NCI-H510A (cell line): ENCODE measurements at places on chromosomes 3 and 15.

GRCh38 chr15:68843425-68844311, 23.0 kb upstream of the ANP32A start:
- DNase-seq, result no peak

GRCh38 chr15:100926258-100926657, 7.1 kb downstream of the LRRK1 start:
- no peak for DNase-seq

DNA sequence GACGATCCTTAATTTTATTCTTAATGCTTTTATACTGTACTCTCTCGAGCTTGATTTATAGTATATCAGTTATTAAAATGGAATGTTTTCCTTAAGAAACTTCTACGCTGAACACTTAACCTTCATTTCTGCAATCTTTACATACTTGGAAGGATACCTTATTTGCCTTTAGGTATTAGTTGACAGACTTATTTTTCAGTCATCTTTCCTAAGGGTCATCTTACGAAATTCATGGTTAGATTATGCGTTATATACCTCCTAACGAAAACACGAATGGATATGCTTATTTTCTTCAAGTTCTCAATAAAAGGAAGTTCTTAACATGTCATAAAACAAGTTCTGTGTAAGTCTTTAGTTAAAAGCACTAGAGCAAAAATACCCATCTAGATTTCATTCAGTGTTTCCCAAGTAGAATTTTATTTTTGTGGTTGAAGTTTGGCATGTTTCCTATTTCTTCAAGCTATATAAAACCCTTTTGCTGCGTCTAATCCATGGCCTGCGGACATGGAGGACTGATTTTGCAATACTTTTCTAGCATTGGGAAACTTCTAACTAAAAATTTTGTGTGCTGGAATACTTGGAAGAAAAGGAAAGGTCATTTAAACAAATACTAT, 231.3 kb downstream of the TP63 start:
- DNase-seq, result no peak

GRCh38 chr3:7371693-7372572, 511.0 kb downstream of the GRM7 start:
- no peak for DNase-seq

DNA sequence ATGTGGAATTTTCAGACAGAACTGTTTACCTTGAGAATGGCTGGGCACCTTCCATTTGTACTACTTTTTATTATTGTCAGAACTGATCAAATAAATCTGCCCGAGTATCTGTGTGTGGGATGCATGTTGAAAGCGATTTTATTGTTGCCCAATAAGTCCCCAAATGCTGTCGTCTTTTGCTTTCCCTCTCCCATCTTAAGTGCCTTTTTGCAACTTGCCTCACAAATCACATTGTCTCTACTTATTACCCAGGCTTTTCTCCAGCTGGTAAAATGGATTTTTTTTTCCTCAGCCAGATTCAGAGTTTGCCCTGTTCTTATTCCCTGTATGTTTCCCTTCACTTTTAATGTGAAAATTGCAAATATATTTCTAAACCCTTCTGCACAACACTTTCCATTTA, 163.1 kb downstream of the CNTN4 start:
- no peak for DNase-seq

GRCh38 chr3:39407773-39408492, 1.4 kb downstream of the RPSA start:
- no peak for DNase-seq

DNA sequence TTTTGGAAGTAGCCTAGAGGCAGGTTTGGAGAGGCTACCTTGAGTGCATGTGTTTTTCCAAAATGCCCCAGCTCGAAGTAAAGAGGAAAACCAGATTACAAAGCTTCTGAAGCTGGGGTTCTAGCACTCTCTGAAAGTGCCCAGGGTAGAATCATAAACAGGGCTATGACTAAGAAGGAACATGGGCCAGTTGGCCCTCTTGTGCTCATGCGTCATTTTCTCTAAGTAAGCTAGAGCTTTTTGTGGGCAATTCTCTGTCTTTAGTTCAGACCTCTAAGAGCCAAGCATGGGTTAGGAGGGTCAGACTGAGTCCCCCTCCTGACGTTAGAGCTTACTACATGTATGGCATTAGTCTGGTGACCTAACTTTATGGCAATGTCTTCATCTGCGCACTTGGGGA, 129.5 kb upstream of the UMPS start:
- DNase-seq, result no peak

- no peak for DNase-seq
These were observed 73.7 kb upstream of the WDR72 start for GRCh38 chr15:53833134-53833624.

GRCh38 chr3:157083824-157084223, 76.1 kb downstream of the CCNL1 start:
- no peak for DNase-seq

DNA sequence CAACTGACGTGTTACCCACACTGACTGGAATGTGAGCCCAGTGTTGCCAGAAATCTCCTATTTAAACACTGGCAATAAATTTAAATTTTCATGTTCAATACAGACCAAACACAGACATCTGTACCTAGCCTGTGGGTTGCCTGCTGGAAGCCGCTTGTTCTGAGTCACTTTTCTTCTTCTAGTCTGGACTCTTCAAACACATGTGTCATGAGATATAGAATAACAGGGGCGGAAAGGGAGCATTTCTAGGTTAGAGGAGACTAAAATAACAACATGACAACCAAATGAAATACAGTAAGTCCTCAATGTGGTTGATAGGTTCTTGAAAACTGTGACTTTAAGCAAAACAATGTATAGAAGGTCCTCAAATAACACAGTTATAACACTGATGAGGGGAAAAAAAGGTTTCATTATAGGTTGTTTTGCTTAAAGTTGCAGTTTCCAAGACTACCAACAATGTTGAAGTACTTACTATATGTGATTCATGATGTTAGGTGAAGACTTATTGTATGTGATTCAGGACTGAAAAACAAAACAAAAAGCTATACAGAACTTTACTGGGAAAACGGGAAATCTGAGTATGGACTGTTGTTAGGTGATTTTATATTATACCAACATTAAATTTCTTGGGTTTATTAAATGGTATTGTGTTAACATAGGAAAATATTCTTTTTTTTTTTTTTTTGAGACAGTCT, 63.1 kb downstream of the PRKAR2A start:
- no peak for DNase-seq

GRCh38 chr15:88108991-88109390, 147.5 kb downstream of the NTRK3 start:
- DNase-seq, result peak; percentile 16

GRCh38 chr15:41010345-41010744, 57.1 kb downstream of the CHAC1 start:
- DNase-seq, result no peak

DNA sequence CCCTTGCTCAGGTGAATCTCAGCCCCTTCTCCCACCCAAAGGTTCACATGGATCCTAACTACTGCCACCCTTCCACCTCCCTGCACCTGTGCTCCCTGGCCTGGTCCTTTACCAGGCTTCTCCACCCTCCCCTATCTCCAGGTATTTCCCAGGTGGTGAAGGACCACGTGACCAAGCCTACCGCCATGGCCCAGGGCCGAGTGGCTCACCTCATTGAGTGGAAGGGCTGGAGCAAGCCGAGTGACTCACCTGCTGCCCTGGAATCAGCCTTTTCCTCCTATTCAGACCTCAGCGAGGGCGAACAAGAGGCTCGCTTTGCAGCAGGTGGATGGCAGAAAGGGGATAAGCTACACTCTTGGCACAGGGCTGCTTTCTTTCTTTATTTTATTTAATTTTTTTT, 4.5 kb downstream of the FAM131A start:
- peak; percentile 82 for DNase-seq

DNA sequence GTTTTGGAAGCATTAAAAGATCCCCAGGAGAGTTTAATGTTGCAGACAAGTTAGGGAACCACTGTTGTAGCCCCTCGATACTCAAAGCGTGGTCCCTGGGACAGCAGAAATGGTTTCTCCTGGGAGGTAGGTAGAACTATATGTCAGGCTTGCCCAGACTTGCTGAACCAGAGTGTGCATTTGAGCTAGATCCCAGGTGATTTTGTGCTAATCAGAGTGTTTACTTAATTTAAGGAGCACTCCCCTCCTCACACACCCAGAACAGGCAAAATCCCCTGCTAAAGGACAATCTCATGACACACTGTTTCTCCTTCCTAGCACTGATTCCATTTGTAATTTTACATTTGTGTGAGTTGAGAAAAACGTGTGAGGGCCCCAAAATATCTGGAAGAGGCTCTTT, 24.3 kb downstream of the LMCD1 start:
- no peak for DNase-seq

- DNase-seq, result no peak
These were observed 109.8 kb downstream of the PPP2R3A start for GRCh38 chr3:136075218-136075808.

- no peak for DNase-seq
These were observed 21.6 kb downstream of the PHC3 start for GRCh38 chr3:170159933-170160332.

DNA sequence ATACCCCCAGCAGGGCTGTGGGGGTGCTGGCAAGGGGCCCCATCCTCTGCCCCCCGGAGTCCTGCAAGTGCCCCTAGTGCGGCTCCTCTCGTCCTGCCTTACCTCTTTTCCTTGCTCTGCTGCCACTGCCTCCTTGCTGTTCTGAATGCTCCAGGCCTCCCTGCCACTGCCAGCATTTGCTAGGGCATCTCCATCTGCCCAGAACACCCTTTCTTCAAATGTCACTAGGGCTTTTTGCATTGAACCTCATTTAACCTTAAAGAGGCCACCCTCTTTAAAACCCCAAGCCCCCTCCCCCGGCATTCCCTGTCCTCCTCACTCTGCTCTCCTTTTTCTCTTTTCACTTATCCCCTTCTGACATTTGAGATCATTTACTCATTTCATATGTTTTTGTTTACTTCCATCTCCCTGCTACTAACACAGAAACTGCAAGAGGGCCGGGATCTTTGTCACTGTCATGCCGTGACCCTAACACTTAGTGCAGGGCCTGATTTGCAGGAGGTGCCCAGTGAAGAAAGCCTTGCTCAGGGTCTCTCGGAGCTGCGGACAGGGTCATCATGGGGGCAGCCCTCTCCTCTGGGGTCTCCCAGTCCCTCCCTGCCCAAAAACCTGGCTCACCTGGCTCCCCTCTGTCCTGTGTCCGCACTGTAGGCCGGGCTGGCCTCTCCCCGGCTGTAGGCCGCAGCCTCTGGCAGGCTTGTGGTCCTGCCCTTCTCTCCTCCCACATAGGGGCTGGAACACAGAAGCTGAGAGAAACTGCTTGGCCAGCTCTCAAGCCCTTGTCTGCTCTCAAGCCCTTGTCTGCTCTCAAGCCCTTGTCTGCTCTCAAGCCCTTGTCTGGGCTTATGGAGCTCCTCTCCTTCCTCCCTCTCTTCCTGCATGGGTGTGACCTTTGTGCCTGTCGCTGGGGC, at the start of gene ACOX2:
ACOX2 (minus strand) TSS at position 690 of the 911 bp plus-strand sequence. CDS start 2,084 bp downstream, outside the sequence.
- no peak for DNase-seq

GRCh38 chr15:80480909-80481308, 76.7 kb downstream of the ARNT2 start:
- no peak for DNase-seq

DNA sequence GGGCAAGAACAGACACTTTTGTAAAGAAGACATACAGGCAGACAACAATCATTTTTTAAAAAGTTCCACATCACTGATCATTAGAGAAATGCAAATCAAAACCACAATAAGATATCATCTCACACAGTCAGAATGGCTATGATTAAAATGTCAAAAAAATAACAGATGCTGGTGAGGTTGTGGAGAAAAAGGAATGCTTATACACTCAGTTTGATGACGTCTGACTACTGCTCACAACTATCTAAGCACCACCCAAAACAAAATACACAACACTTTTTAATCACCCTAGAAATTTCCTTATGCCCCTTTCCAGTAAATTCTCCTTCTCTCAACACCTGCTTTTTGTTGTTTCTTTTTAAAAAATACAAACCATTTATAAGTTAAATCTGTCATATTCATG, 228.8 kb downstream of the ISL2 start:
- no peak for DNase-seq

DNA sequence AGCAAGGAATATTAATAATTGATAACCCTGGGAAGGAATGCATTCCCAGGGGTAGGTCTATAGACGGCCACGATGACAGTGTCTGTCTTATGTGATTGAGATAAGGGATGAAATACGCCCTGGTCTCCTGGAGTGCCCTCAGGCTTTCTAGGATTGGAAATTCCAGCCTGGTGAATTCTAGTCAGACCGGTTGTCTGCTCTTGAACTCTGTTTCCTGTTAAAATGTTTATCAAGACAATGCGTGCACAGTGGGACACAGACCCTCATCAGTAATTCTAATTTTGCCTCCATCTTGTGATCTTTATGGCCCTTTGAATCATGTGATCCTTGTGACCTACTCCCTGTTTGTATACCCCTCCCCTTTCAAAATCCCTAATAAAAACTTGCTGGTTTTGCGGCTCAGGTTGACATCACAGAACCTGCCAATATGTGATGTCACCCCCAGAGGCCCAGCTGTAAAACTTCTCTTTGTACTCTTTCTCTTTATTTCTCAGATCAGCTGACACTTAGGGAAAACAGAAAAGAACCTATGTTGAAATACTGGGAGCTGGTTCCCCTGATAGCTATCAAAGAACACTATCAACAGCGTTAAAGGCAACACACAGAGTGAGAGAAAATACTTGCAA, 183.3 kb downstream of the PDE8A start:
- DNase-seq, result peak; percentile 32

DNA sequence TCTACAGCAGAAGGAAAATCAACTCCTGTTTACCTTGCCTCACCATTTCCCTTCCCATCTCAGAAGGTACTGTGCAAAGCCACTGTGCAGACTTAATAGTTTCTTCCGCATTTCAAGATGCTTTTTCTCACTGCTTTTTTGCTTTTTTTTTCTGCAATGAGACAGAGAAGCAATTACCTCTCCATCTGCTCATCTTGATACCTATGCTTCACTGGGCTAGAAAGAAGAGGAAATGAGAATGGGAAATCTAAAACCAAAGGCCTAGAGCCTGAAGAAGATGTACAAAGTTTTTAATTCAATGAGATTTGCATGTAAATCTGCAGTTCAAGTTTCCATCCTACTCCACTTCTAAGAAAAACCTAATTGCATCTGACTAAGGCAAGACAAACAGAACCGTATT, 238.1 kb upstream of the SETMAR start:
- DNase-seq, result no peak

DNA sequence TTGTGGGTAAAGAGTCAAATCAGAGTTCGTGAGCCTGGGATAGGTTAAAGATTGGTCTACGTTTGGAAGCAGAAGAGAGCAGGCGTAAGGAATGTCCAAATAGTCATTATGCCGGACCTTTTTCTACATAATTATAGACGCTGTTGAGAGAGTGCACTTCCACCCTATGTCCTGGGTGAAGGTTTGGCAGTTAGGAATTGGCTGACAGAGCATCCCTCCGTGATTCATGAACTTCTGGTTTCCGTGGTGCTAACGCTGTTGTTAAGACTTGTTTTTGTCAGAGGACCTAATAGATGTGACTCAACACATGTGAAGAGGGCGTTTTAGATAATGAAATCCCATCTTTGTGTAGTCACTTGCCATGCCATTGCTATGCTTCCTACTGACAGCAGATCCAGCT, 1.1 kb downstream of the EAF1 start:
- no peak for DNase-seq

DNA sequence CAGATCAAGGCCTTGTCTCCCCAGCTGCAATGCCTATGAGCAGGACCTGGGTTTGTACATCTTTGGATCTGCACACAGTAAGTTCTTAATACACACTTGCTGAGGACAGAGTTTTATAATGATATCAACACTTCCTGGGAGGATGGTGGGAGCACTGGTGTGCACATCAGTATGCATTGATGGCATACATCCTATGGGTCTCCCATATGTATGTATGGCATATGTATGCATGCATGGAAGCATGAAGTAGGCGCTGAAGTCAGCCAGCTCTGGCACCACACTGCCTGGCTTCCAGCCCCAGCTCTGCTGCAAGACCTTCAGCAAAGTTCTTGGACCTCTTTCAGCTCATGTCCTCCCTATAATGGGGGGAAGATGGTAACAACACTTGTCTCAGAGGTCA, 68.2 kb downstream of the MYLK start:
- no peak for DNase-seq
